ENCODE measurements at places on chromosomes 13 and 19.

GRCh38 chr19:43913383-43913782, 21.7 kb downstream of the ZNF45 start:
- no peak for DNase-seq

DNA sequence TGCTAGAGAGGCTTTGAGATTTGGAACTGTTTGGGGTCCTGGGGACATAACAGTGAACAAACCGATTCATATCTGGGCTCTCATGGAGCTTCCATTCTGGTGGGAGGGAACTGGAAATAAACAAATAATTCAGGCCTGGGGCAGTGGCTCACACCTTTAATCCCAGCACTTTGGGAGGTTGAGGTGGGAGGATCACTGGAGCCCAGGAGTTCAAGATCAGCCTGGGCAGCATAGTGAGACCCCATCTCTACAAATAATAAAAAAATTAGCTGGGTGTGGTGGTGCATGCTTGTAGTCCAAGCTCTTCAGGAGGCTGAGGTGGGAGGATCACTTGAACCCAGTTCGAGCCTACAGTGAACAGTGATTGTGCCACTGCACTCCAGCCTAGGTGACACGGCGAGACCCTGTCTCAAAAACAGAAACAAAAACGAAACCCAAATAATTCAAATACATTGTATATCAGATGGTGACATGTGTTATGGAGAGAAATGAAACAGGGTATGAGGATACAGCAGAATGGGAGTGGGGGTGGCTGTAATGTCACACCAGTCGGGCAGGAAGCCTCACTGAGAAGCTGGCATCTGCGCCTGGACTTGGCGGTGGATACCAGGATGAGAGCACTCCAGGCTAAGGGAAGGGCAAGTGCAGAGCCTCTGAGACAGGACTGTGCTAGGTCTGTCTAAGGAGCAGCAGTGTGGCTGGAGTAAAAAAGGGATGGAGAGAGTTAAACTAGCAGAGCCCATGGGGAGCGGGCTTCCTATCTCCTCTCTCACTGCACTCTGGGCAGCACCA, 131.1 kb upstream of the ZNF536 start:
- no peak for DNase-seq

DNA sequence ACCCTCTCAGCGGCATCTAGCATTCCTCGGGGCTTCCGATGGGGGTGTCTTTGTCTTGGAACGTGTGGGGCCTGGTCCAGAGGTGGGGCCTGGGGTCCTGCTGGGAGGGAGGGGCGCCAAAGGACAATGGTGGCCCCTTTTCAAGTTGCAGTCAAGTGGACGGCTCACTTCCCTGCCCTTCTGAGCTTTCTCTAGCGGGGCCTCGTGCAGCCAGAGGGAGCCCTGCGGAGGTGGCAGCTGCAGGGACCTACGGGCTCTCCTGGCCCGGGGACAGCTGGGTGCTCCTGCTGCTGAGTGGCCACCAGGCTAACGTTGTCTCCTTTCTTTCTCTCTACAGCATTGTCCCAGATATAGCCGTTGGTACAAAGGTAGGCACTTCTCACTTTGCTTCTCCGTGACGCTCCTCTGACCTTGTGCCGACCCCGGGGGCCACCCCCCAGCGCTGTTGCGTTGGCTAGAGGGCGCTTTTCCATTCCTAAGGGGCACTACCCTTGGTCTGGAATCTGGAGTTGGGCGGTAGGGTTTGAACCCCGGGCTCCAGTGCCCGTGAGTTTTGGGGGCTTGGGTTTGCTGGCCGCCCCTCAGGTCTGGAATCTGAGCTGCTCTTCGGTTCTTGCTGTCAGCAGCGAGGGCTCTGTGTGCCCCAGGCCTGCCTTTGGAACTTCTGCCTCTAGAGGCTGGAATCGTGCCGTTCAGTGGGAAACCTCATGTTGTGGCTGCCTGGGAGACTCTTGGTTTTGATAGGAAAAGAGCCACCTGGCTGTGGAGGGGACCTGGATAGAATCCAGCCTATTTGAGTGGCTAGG, 2.0 kb downstream of the PTBP1 start:
- DNase-seq: no peak

GRCh38 chr13:74194846-74195245, 60.6 kb upstream of the KLF12 start:
- DNase-seq: no peak

DNA sequence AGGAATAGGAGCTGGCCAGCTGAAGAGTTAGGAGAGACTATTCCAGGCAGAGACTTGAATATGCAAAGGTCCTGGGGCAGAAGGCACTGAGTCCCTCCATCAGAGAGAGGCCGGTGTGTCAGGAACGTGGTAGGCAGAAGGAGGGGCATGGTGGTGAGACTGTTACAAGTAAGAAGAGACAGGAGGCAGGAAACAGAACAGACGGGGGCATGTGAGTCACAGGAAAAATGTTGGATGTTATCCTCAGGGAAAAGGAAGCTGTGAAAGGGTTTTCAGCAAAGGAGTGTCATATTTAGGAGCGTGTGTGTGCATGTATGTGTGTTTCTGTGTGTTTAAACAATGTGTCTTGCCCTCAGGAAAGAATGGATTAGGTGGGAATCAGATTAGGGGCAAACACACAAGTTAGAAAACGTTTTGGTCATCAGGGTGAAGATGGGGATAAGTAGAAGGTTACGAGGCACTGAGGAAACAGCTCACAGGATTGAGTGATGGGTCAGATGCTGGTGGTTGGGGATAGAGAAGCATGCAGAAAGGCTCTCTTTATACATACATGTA, 1.1 kb downstream of the EDDM13 start:
- no peak for DNase-seq

DNA sequence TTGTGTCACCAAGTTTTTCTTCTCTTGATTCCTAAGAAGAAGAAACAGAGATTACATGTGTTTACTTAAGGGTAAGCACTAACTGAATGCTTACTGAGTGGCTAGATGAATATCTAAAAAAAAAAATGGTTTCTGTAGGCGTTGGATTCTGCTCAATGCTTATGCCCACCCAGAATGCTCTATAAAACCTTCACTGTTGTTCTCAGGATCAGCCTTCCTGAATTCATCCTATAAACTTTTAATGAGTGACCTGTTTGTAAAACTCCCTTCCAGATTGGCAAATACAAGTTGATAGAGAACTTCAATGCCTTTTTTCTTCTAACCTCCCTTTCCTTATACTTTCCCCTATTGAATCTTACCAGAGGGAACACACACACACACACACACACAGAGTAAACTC, 90.2 kb downstream of the NDFIP2 start:
- DNase-seq: no peak

GRCh38 chr13:41962994-41963393, 2.1 kb upstream of the VWA8 start:
- no peak for DNase-seq

- no peak for DNase-seq
These were observed 27.4 kb downstream of the ZNF20 start for GRCh38 chr19:12112701-12113100.

- no peak for DNase-seq
These were observed 137.5 kb downstream of the CRYL1 start for GRCh38 chr13:20388184-20388583.

- no peak for DNase-seq
These were observed 39.1 kb downstream of the TRPM4 start for GRCh38 chr19:49196527-49197240.

DNA sequence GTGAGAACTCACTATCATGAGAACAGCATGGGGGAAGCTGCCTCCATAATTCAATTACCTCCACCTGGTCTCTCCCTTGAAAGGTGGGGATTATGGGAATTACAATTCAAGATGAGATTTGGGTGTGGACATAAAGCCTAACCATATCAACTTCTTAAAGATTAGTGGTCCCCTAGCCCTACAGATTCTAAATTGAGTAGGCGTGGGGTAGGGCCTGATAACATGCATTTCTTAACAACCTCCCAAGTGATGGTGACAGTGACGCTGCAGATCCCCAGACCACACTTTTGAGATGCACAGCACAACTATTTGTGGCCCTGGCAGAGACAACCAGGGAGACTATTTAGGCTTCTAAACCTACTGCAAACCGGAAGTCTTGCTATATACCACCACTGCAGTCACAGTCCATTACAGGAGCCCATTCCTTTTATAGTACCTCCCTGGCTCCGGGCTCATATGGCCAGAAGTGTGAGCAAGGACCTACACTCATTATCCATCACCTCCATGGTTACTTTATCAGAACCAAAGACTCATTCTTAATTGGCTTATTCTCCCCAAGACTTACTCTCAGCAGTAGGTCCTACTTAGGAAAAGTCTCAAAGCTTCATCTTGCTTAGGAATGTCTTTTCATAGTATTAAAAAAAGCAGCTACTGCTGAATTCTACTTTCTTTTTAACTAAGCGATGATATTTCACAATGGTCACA, 2.1 kb upstream of the DPY19L3 start:
- DNase-seq: no peak

Data from stimulated activated CD4-positive, alpha-beta T cell treated with anti-CD3 and anti-CD28 coated beads, Interleukin-12 subunit alpha, Interleukin-12 subunit beta, amount 100 ng/mL, for 4 hours (primary cell).